CD14-positive monocyte (primary cell): ENCODE measurements at places on chromosomes 3 and 15.

GRCh38 chr3:36736301-36736700 is 28.1 kb downstream of the DCLK3 start:
- DNase-seq: no peak

DNA sequence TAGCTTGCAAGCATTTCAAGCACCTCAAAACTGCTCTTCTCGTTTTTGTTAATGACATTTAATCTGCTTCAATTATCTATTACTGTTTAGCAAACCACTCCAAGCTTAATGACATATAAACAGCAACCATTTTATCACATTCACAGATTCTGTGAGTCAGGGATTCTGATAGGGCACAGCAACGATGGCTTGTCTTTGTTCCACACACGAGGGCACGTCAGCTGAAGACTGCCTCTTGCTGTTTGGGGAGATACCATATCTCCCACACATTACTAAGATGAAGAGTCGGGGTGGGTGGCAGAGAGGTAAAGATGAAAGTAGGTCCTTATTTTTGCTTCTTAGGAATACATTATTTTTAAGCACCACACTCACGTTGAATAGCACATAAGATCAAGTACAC is 19.3 kb downstream of the CPOX start:
- DNase-seq: no peak

DNA sequence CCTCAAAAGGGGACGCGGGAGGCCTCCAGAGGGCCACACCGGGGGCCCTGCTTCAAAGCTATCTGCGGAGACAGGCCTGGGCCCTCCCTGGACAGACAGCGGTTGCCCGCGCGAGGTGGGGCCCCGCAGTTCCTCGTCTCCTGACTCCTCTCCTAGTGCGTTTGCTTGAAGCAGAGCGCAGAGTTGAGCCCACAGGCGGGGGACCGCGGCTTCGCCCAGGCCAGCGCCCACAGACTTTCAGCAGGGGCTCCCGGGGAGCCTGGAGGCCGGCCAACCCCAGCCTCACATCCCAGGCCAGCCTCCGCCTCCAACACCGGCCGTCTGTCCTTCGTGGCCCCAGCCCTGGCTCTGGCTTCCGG is 540 bp upstream of the ADAMTS7 start:
- no peak for DNase-seq

DNA sequence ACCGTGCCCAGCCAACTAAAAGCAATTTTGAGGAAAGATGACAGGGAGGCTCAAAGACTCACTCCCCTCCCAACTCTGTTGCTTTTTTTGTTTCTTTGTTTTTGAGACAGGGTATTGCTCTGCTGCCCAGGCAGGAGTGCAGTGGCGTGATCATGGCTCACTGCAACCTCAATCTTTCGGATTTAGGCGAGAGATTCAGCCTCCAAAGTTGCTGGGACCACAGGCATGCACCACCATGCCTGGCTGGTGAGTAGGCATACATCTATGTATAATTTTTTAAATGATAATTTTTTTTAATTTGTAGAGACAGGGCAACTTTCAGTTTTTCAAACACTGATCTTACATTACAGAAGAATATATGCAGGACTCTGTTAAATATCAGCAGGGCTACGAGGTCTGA is 15.8 kb upstream of the THUMPD3 start:
- DNase-seq: no peak

- DNase-seq: no peak
Measured at GRCh38 chr3:135135445-135135844, 340.4 kb downstream of the EPHB1 start.

GRCh38 chr3:66487465-66487864 is 13.4 kb downstream of the LRIG1 start:
- no peak for DNase-seq

DNA sequence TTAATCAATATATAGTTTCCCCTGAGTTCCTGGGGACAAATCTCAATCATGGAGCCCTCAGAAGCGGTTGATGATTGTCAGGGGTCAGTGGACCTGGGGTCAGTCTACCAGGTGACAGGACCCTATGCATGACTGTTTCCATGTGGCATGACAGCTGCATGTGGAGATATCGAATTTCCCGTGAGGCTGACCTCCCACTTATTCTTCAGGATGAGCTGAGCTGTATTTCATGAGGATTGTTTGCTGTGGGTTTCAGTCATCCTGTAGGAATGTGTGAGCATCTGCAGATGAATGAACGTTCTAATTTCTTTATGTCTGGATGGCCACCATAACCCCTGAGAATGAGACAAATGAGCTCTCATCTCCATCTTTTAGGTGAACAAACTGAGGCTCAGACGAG is 93.0 kb upstream of the HES1 start:
- no peak for DNase-seq

DNA sequence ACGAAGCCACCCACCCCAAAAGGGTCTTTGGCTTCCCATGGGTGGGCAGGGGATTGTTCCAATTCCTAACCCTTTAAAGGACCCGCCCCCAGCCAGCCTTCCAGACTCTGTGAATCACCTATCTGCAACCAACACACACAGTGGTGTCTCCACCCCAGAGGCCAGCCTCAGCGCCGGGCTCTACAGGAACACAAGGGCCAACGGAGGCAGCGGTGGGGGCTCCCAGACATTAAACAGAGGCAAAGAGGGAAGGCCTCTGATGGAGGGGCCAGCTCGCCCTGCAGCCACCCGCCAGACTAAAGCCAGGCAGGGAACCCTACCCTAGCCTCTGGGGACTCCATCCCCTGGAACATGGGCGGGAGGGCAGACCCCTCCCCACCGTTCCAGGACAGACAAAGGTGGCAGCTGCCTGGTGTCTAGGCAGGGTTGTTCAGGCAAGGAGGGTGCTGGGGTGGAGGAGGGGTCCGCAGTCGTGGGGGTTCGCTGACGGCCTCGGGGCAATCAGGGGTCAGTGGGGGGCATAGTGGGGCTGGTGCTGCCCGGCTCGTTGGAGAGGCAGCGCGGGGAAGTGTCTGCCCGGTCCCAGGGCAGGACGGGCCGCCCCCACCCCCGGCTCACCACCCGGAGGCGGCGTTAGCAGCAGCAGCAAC is 448 bp downstream of the SHISA5 start:
- DNase-seq: no peak

DNA sequence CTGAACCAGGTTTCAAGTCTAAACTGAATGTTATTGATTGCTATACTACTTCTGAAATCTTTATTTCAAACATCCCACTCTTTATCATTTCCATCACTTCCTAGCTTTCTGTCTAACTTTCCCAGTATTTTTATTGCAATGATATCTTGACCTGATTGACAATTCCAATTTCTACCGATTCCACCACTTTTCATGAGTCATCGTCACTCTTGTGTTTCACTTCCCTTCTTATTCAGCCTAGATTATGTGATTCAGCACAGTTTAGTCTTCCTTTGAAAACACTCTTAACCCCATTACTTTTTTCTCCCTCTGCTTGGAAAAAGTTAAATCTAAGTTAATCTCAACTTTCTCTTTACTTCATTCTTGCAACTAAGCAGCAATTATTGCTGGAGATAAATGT is 62.6 kb downstream of the SLC7A14 start:
- peak; percentile 2 for DNase-seq

DNA sequence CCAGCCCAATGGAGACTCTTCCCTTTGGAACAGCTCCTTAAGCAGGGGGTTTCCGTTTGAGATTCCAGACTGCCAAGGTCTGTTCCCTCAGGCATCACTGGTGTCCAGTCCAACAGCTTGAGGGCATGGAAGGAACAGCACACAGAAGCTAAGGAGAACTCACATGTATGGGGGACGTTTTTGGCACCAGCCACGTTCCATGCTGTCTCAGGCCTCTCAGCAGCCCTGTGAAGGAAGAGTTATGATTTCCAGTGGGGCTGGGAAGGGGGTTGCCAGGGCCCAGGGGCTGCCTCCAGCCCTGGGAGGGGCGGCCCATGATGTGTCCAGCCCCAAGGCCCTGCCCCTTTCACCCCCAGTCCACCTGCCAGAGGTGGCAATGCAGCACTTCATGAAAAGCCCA is 7.5 kb upstream of the RHO start:
- no peak for DNase-seq

GRCh38 chr3:107218864-107219269 is 158.4 kb upstream of the CCDC54 start:
- no peak for DNase-seq

GRCh38 chr15:41585127-41586047 is 26.4 kb downstream of the TYRO3 start:
- peak; percentile 19 for DNase-seq

DNA sequence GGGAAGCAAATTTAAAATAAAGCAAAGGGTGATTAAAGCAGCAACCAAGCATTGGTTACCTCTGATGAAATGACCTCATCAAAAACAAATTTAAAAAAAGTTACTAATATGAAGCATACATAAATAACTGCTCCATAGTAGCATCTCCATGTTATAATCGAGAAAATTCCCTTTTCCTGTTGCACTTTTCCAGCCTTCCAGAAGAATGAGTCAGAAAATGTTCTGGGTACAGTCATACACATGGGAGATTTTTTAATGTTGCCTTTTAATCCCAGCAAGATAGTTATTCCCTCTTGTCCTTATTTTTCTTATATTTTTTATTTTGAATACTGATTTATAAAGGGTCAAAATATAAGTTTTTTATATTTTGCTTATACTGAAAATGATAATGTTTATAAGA is 2.6 kb upstream of the TMCO5A start:
- no peak for DNase-seq

DNA sequence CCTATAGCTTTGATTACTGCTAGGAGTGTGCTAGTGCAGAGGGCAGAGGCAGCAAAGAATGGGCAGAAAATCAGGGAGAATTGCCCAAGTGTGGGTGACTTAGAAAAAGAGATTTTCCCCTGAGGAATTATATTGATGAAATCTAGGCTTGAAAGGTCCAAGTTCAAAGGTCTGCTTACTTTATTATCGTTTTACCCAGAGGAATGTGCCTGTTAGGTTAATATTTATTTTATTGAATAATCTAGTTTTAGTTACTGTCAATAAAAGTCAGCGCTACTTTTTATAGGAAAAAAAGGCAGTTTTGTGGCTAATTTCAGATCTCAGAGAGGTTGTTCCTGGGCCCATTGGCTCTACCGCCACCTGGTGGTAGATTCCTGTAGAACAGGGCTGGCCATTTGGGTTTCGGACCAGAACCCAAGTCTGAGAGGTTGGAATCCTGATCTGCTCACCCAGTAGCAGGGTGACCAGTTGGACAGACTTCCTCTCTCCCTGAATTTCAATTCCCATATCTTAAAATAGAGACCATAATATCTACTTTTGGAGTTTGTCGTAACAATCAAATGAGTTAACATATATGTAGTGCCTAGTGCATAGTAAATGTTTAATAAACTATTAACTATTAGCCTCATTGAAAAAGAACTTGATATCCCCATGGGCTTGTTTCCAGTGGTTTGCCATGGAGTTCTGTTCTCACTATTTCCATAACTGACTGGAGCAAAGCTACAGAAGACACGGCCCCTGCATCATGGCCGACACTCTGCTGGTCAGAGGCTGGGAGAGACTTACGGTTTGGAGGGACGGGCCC is 62.7 kb upstream of the ZNF148 start:
- peak; percentile 35 for DNase-seq

DNA sequence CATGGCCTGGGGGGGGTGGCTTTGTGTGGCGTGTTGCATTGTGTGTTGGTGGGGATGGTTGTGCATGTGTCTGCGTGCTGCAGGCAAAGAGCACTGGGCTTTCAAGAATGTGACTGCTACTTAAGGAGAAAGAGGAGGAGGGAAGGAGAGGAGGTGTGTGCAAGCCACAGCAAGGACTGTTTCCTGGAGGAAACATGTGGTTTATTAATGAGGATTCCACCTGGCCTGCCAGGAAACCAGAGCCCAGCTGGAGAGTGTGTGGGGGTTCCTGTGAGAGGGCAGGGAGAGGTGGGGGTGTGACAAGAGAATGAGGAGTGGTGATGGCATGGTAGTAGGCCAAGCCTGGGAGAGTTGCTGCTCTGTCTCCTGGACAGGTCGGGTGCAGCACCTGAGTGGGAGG is 258.1 kb upstream of the ROPN1 start:
- DNase-seq: no peak

GRCh38 chr15:43735416-43735815 is 10.8 kb upstream of the PDIA3 start:
- no peak for DNase-seq

DNA sequence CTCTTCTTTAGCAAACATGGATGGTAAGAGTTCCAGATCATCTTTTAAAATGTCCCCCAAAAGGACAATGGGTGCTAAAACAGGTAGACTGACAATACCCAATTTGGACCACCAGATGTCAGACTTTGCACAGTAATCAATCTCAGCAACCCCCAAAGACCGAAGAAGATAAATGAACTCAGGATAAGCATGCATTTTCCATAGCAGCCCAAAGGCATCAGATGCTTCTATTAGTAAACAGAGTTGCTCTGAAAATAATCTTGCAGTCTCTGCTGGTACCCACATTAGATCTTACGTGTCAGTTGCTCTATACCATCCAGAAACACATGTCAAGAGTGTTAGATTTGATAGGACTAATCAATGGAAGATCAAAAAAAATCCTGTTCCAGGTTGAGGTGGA is 20.6 kb downstream of the MYH15 start:
- peak; percentile 26 for DNase-seq

DNA sequence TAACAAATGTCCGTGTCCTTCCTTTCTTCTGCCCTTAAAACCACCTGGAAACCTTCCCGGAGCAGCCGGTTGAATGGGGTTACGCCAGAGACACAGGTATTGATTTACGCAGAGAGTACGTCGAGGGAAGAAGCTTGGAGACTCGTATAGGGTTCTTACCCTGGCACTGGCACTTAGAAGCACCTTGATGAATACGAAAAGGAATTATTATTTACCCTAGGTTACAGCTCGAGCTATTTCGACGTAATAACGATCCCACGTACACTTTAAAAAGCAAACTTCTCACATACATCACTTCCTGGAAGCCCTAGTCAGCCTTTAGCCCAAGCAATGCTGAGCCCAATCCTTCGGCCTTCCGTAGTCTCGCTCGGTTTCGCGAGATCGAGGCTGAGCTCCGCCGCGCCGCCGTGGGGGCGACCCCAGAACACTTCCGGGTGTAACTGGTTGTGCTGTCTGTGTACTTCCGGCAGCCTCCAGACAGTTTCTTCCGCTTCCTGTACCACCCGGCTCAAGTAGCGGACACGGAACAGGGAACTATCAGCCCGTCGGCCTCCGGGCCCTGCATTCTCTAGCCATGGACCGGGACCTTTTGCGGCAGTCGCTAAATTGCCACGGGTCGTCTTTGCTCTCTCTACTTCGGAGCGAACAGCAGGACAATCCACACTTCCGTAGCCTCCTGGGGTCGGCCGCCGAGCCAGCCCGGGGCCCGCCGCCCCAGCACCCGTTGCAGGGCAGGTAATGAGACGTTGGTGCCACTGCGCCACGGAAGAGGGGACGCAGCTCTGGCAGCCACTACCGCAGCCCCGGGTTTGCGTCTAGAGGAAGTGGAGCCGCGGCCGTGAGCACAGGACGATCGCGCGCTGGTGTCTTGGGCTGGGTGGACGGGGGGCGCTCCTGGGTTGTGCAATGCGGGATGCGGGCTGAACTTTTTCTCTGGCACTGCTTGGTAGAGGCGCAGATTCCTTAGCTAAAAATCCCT is at the start of gene TTC14:
TSS of gene TTC14 (plus strand) at position 476 of the 979 bp plus-strand sequence. CDS start at position 575, 99 bp downstream.
- DNase-seq: peak; percentile 96

- DNase-seq: no peak
Measured at GRCh38 chr15:72535911-72536310, 61.8 kb downstream of the ARIH1 start.

- DNase-seq: no peak
Measured at GRCh38 chr3:27165321-27165721, 203.9 kb downstream of the NEK10 start.

- DNase-seq: no peak
Measured at GRCh38 chr15:45871121-45871855, 236.5 kb downstream of the SQOR start.
